ENCODE measurements at places on chromosomes 13 and 19.

- DNase-seq = no peak
These were observed 47.7 kb downstream of the FNDC3A start for GRCh38 chr13:49023431-49023830.

DNA sequence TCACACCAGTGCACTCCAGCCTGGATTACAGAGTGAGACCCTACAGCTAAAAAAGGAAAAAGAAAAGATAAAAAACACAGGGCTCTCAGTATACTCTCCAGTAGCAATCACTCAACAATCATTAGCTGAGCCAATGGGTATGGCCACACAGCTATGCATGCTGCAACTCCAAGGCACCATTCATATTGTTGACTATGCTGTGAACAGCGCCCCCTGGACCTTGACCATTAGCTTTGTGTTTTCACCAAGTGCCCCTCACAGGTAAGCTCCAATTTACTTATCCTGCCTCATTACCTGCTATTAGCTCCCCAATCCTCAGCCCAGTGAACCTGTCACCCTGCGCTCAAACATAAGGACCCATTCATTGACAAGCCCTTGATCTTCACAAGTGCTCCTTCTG is 35.8 kb downstream of the ZIC5 start:
- no peak for DNase-seq

DNA sequence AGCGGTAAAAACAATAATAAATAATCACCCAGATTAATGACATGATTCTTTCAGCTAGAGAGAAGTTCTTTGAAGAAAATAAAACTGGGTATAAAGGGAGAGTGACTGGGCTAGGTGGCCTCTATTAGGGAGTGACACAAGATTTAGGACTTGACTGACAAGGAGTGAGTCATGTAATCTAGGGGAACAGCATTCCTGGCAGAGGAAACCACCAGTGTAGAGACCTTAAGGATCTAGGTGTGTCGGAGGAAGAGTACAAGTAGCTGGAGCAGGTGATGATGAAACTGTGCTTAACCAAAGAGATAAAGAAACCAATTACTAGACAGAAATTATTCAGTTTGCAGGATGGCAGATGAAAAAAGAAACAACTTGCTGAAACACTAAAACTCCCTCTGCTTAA is 248.0 kb downstream of the RFC3 start:
- no peak for DNase-seq

GRCh38 chr19:48333467-48334384 is 8.4 kb downstream of the EMP3 start:
- DNase-seq = peak; percentile 92

DNA sequence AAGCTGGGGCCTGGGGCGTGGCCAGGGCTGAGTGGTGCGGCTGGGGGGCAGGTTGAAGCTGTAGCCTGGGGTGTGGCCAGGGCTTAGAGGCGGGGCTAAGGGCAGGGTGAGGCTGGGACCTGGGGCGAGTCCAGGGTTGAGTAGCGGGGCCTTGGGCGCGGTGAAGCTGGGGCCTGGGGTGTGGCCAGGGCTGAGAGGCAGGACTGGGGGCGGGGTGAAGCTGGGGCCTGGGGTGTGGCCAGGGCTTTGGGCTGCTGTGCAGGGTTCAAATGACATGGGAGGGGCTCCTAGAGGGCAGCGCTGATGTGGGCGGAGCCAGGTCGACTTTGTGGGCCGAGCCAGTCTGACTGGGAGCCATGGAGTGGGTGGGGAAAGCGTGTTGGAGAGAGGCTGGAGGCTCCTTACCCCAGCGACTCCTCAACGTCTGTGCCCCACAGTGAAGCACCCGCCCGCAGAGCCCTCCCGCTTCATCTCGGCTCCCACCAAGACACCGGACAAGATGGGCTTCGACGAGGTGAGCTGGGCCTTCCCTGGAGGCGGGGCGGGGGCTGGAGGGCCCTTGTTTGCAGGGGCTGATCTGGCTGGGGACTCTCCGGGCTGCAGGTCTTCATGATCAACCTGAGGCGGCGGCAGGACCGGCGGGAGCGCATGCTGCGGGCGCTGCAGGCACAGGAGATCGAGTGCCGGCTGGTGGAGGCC is 21.5 kb downstream of the COLGALT1 start:
- DNase-seq = peak; percentile 86

GRCh38 chr19:16025108-16026101 is 50.9 kb upstream of the TPM4 start:
- no peak for DNase-seq

GRCh38 chr19:2546128-2547032 is 70.5 kb downstream of the GADD45B start:
- no peak for DNase-seq

DNA sequence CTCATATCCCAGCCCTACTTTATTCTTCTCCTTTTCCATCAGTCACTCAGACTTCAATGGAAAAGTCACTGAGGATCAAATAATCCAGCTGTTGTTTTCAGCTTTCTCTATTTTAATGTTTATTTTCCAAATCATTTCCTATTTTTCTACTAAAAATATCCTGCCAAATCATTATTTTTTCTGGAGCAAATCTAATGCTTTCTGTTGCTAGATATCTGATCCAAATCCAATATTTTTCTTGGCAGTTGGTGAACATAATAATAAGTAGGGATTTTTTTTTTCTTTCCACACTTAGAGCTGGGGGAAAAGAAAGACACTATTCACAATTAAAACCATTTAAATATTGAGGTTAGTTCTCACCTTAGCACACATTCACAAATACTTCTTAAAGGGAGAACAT is 656.1 kb downstream of the DACH1 start:
- no peak for DNase-seq

DNA sequence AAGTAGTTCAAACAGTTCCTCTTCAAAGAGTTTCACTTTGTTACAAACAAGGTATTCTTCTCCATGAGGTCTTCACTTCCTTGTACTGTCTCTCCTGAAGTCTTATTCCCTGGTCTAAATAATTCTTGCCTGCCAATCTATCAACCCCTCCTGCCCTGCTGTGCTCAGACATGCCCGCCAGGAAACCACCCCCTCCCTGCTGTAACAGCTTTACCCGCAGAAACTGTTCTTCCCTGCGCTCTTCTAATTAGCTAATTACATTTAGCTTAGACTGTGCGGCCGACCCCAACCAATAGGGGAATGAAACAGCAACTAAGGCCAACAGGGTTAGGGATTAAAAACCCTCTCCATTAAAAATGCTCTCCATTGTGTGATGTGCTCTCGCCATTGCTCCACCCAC is 46.7 kb downstream of the ZNF846 start:
- no peak for DNase-seq

DNA sequence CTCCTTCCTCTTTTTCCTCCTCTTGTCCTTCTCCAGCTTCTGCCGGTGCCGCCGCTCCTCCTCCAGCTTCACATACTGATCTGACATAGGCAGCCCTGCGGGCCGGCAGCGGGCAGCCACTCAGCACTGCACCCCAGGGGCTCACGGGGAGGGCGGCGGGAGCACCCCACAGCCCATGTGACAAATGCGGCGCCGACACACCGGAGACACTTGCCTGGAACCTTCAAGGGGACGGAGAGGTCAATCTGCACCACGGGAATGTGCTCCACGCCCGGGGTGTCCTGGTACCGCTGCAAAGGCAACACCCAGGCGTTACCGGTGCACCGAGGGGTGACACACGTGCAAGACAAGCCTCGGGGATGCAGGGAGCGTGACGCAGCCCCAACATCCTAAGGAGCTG is 18.6 kb downstream of the IZUMO4 start:
- DNase-seq = no peak

DNA sequence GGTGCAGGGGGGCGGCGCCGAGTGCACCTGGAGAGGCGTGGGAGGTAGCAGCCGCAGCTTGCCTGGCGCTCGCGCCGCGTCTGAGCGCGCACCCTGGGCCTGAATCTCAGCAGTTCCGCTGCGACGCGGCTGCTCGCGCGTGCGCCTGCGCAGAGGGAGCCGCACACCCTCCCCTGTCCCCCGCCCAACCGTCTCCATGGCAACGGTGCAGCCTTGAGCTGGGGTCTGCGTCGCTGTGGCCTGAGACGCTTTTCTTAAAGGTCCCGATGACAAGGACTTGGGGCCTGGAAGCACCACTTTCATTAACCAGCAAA is at the start of gene PNMA8B:
Gene PNMA8B, minus strand, starts transcription at position 82 of the 314 bp plus-strand sequence. CDS start 402 bp downstream, outside the sequence.
- DNase-seq = no peak

DNA sequence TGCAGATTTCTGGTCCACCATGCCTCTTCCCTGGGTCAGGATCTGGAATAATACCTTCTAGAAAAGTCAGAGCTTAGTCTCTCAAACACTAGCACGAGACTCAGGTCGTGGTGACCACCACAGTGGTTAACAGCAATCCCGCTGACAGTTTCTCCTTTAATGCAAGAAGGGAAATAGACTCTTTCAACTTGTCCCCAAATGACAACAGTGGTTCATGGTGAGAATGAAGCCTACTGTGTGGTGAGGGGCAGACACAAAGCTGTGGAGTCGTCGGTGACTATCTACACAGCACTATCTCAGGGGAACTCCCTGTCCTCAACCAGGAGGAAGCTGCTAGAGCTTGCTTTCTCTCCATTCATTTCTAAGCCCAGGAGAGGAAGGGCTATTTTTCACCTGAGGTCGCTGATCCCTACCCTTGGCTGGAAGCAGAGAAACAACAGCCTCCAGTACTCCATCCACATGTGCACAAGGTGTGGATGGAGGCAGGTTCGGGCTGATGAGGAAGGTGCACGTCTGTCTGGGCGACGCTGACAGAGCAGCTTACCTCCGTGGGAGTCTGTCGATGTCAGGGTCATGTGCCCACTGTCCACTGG is 72.4 kb downstream of the STK24 start:
- DNase-seq = no peak

DNA sequence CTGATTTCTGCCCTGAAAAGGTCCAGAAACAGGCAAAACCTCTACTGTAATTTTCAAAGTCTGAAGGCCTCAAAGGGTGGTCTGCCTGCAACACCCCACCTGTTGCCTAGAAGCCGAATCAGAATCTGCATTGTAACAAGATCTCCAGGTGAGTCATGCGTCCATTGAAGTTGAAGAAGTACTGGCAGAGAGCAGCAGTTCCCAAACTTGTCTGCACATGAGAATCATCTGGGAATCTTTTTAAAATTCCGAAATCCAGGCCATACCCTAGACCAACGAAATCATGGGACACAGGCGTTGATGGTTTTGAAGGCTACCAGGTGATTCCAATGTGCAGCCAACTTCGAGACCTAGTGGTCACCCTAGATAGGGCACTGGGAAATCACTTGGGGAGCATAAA is 16.0 kb upstream of the CLN5 start:
- no peak for DNase-seq

GRCh38 chr13:20525144-20525600 is 485 bp downstream of the CRYL1 start:
- no peak for DNase-seq

All from hematopoietic multipotent progenitor cell treated with erythropoietin and hydrocortisone succinate and interleukin-3 and kit ligand, for 17 days (in vitro differentiated cells).